ENCODE measurements at places on chromosomes 7 and 10. TPM values are rescaled to one million over a fixed set of nuclear protein-coding genes. Genes with fewer than 3 reads are reported as not detected.

Gene GRID2IP
- total RNA-seq: not detected

Gene TDRD1
- 0.16 TPM for total RNA-seq

- H3K27me3 ChIP-seq: no peaks in the 10 kb centered on the region
- no peak for DNase-seq
- no peak overlapping the region for H3K4me3 ChIP-seq
- no peak overlapping the region for H3K27ac ChIP-seq
- H3K4me1 ChIP-seq: no peaks in the 10 kb centered on the region
- no peaks in the 10 kb centered on the region for H3K36me3 ChIP-seq
Measured at GRCh38 chr7:28787106-28787505, 171.0 kb downstream of the TRIL start.

- H3K27me3 ChIP-seq: no peaks in the 10 kb centered on the region
- H3K4me1 ChIP-seq: peaks cover 20% of the 10 kb centered on the region
- no peak overlapping the region for H3K4me3 ChIP-seq
- DNase-seq: no peak
Measured at GRCh38 chr7:129405527-129405926, 28.7 kb upstream of the STRIP2 start.

GRCh38 chr10:93566435-93567276 lies at the start of gene FFAR4:
Gene FFAR4 (plus strand): TSS chr10:93566665. CDS start chr10:93566721, 56 bp downstream.
- H3K4me1 ChIP-seq: no peaks in the 10 kb centered on the region
- no peak for DNase-seq
- H3K4me3 ChIP-seq: no peak within 1 kb of the TSS

- no peaks in the 10 kb centered on the region for H3K27me3 ChIP-seq
- peaks cover 3% of the 10 kb centered on the region for H3K36me3 ChIP-seq
- peaks cover 13% of the 10 kb centered on the region for H3K4me1 ChIP-seq
- DNase-seq: no peak
- H3K27ac ChIP-seq: no peak overlapping the region
- no peak overlapping the region for H3K4me3 ChIP-seq
Measured at GRCh38 chr10:60427709-60428386, 38.2 kb upstream of the ANK3 start.

DNA sequence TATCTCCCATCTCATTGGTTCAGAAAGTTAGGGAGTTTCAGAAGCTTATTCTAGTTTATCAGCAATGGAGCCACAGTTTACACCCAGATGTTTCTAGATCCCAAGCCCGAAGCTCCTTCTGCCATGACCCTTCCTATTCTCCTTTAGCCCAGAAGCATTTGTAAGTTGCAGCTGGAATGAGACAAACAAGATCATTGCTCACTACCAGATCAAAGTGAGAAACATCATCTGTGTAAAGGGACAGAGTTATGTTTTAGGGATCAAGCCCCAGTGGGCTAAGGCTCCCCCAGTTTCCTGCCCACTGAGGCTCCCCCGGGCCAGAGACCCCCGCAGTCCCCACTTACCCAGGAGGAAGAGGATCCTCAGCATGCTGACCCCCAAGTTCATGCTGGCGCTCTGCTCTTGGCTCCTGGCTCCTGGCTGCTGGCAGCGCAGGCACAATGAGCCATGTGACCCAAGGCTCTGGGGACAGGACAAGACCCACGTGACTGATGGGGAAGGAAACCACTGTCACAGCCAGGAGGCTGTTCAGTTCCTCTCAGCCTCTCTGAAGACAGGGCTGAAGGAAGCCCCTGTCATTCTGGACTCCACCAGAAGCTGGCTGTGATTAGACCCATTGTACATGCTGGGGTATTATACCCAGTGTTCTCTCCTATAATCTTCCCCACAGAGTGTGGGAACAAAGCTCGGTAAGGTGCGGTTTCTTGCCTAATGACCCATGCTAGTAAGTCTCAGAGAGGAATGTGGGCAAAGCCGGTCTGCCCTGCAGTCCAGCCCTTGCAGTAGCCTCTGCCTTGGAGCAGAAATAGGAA lies at the start of gene TMEM273:
Gene TMEM273, minus strand, starts transcription at position 442 of the 812 bp plus-strand sequence. Its CDS starts 55 bp downstream, at position 387.
- peak within 1 kb of the TSS; percentile 77 for H3K27ac ChIP-seq
- peaks cover 9% of the 10 kb centered on the region for H3K36me3 ChIP-seq
- H3K4me3 ChIP-seq: peak within 1 kb of the TSS; percentile 83
- peaks cover 50% of the 10 kb centered on the region for H3K4me1 ChIP-seq

- peaks cover 29% of the 10 kb centered on the region for H3K36me3 ChIP-seq
- H3K4me1 ChIP-seq: peaks cover 10% of the 10 kb centered on the region
- no peak overlapping the region for H3K27ac ChIP-seq
- no peaks in the 10 kb centered on the region for H3K27me3 ChIP-seq
- H3K4me3 ChIP-seq: no peak overlapping the region
- no peak for DNase-seq
Measured at GRCh38 chr10:102040305-102041050, 15.5 kb downstream of the ARMH3 start.
